Caudate nucleus (tissue), 63 donors: ENCODE measurements at places on chromosomes 16 and 17.

GRCh38 chr16:86145669-86146068, 246.7 kb downstream of the IRF8 start:
- no peak for DNase-seq

- DNase-seq, result no peak
These were observed 19.0 kb downstream of the LPCAT2 start for GRCh38 chr16:55527885-55528284.

DNA sequence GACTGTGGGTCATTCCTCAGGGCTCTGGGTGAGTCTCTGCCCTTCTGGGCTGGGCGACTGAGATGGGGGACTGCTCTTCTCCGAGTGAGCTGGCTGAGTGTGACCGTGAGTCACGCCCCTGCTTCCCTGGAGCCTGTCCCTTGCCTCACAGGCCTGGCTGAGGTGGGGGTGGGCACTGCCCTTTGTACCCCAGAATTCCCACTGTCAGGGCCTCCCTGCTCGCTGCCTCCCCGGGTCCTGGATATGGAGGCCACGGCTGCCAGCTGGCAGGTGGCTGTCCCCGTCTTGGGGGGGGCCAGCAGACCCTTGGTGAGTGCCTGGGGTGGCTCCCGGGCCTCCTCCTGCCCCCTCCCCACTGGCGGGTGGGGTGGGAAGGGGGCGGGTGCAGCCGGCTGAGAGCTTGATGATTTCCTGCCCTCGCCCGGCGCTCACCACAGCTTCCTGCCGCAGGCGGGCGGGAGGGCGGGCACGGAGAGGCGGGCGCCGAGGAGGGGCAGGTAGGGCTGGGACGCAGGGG, at the start of gene LAT:
Gene LAT (plus strand): TSS at position 434 of the 517 bp plus-strand sequence. CDS start 366 bp downstream, outside the sequence.
- DNase-seq, result no peak

- no peak for DNase-seq
These were observed 3.3 kb downstream of the CARMIL2 start for GRCh38 chr16:67648088-67648763.

GRCh38 chr17:81511804-81512561, 616 bp downstream of the ACTG1 start:
- no peak for DNase-seq

DNA sequence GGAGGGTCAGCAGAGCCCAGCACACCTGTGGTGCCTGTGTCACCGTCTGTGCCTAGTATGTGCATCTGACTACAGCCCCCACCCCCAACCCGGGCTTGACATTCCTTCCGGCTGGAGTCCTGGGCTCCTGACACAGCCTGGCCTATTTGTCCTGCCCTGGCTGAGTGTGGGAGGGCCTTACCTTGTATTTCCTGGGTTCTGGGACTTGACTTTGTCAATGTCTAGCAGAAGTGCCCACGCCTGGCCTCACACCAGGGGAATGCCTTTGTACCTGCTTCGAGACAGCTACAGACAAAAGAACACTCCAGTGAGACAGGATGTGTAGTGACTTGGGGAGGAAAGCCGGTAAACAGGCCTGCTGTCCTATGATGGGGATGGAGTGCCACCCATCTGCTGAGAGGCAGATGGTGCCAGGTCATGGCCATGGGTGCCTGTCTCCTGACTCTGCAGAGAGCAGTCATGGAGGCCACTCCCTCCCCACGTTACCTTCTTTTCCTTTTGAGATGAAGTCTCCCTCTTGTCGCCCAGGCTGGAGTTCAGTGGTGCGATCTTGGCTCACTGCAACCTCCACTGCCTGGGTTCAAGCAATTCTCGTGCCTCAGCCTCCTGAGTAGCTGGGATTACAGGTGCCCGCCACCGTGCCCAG, 42.8 kb downstream of the TNFRSF13B start:
- DNase-seq, result no peak

DNA sequence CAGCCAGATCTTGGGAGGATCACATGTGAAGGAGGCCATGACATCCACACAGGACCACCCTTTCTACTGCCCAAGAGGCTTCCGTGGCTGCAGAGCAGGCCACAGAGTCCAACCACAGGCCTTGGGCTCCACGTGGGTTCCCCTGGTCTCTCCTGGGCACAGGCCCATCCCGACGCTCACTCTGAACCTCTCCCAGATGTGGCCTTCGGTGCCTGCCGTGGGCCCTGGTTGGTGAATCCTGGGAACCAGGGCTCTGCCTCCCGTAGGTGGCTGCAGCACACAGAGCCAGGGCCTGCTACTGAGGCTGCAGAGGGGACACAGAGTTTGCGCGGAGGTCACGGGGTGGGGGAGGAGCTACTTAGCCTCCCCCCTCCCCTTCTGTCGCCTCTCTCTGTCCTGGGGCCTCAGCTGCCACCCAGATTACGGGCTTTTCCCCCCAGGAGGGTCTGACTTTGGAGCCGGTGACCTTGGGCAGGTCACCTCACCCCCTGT, 55.3 kb downstream of the ZFPM1 start:
- no peak for DNase-seq

GRCh38 chr17:71966055-71966454, 154.8 kb upstream of the SOX9 start:
- no peak for DNase-seq

DNA sequence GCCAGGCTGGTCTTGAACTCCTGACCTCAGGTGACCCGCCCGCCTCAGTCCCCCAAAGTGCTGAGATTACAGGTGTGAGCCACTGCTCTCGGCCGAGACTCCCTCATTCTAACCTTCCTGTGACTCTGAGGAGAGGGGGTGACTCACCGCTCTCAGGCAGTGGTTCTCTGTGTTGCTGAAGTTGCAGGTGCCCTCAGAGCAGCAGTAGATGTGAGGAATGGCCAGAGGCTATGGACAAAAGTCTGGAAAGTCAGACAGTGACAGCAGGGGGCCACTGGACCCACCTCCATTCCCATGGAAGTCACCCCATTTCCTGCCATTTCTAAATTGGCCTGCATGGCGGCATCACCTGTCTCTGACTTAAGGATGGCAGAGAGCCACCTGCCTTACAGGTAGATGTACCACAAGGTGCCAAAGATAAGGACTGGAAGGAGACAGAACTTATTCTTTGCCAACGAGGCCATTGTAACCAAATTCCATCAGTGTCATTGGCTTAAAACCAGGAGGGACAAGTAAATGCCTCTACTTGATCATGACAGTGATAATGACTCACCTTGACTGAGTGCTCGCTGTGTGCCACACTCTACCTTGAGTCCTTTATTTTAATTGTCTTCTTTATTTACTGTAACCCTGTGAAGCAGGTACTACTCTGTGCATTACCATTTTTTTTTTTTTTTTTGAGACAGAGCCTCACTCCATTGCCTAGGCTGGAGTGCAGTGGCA, 15.3 kb upstream of the CNOT1 start:
- no peak for DNase-seq

DNA sequence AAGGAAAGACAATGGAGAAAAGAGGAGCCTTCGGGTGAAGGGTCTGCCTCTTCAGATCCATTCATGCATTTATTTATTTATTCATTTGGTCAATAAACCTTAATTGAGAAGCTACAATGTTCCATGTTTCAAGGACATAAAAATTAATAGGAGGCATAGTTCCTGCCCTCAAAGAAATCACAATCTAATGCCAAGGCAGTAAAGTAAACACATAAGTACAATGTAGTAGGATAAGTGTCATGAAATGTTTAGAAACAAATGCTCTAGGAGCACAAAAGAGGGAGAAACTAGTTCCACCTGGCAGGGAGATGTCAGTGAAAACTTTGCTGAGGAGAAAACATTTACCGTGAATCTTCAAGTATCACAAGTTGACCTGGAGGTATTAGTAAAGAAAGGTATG, 103.5 kb upstream of the NOG start:
- no peak for DNase-seq

- no peak for DNase-seq
These were observed 3.1 kb upstream of the ZNF764 start for GRCh38 chr16:30561089-30561816.

DNA sequence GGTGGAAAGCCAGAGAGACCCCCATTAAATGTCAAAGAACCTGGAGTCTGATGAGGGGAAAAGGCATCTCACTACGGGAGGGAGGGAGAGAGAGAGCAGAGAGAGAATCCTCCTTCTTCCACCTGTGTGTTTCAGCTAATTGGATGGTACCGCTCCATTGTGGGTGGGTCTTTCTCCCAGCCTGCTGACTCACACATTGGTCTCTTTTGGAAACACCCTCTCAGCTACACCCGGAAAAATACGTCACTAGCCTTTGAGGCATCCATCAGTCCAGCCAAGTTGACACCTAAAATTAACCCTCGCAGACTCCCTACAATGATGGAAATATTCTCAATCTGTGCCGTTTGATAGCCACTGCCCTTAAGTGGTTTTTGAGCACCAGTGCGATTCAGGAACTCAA, 100.4 kb downstream of the ELAC2 start:
- no peak for DNase-seq

DNA sequence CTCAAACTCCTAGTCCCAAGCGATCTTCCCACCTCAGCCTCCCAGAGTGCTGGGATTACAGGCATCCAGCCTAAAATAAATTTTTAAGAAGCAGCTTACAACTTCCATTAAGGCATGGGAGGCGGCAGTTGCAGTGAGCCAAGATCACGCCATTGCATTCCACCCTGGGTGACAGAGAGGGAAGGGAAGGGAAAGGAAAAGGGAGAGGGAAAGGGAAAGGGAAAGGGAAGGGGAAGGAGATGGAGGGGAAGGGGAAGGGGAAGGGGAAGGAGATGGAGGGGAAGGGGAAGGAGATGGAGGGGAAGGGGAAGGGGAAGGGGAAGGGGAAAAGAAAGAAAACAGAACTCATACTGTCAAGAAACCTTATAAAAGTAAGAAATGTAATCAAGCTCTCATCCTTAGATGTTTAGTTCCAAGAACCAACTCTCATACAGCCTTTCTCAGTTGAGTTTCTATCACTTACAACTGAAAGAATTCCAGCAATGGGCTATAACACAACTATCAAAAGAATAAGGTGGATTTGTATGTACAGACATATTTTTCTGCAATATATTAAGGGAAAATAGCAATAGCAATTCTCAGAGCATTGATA, 43.1 kb downstream of the SHCBP1 start:
- no peak for DNase-seq

GRCh38 chr16:261031-261691, 14.6 kb downstream of the RGS11 start:
- no peak for DNase-seq

DNA sequence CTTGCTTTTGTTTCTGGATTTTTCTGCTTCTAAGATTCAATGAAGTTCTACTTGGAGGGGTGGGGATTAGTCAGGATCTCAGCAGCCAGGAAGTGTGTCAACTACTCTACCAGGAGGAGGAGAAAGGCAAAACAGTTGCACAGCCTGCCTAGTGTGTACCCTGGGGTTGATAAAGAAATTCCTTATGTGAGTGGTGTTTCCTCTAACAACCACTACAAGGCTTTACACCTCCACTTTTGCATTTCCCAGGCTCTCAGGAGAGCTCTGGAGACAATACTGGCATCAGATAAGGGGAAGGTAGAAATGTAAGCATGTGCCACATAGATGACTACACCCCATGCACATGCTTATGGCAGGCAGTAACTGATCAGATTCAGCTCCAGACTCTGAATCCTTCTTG, 174.6 kb downstream of the TOX3 start:
- DNase-seq, result no peak

GRCh38 chr17:16455997-16456741, 35.8 kb downstream of the LRRC75A start:
- DNase-seq, result no peak

DNA sequence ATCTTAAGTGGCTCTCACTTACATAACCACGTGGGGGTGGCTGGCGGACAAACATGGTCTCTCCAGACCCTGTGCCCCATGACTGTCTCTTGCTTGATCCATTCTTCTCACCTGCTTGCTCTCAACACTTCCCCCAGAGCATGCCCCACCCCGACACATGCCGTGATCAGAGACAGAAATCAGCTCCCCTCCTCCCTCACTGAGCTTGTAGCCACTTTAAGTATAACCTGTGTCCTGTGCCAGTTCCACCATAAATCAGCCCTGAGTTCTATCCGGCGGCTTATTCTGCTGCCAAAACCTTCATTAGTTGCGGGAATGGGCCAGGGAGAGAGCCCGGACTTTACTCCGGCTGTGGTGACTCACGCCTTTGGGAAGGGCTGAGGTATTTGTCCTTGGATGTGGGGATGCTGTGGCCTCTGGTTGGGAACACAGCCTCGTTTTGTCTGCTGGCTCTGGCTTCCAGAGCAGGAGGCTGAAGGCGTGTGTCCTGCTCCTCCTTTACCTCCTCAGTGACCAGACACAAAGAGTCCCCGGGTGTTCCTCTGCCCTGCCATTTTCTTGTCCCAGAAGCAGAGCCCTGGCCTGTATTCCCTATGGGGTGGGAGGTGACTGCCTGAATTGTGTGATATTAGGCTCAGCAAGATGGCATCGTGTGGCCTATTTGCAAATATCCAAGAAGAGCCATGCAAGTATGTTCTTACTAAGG, 21.1 kb downstream of the ANKRD40 start:
- no peak for DNase-seq

DNA sequence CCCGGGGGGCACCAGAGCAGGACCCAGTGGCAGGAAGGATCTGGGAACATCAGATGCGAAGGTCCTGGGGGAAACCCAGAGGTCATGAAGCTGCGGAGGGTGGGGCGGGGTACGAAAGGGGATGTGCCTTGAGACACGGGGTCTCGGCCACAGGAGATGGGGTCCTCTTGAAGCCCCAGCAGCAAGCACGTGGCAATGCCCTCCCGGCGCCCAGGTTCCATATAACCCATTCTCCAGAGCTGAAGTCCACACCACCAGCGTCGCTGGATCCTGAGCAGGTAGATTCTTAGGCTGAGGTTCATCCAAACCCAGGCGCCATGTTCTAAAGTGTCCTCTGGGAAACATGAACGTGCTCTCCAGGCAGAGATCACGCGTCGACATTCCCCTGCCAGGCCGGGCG, 20.9 kb downstream of the PIEZO1 start:
- no peak for DNase-seq

DNA sequence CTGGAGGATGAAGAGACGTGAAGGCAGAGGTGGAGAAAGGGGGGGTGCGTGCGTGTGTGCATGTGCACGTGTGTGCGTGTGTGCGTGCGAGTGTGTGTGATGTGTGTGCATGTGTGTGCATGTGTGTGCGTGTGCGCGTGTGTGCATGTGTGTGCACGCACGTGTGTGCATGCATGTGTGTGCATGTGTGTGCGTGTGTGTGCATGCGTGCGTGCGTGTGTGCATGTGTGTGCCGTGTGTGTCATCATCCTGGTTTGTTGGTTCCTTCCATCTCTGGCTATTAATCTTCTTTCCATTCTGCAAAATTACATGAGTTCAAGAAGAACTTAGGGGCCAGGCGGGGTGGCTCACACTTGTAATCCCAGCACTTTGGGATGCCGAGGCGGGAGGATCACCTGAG, 17.0 kb upstream of the RPL38 start:
- DNase-seq, result no peak

- DNase-seq, result peak; percentile 80
These were observed at the start of gene ITGA3 for GRCh38 chr17:50055426-50056216. TSS of gene ITGA3 (plus strand) at chr17:50056110. CDS start at chr17:50056440, 330 bp downstream.

GRCh38 chr16:81242977-81243618, 4.6 kb downstream of the BCO1 start:
- no peak for DNase-seq

- DNase-seq, result no peak
These were observed 12.2 kb upstream of the NTN1 start for GRCh38 chr17:9009096-9009495.
